ENCODE measurements at places on chromosomes 12 and 14. TPM values are rescaled to one million over a fixed set of nuclear protein-coding genes. Genes with fewer than 3 reads are reported as not detected.

ANKS1B gene
- 117 TPM for polyA plus RNA-seq

DRAM1 gene
- polyA plus RNA-seq, result 5.1 TPM

RNASE7 gene
- polyA plus RNA-seq, result 0.12 TPM

SERPINA4 gene
- polyA plus RNA-seq, result not detected

DNA sequence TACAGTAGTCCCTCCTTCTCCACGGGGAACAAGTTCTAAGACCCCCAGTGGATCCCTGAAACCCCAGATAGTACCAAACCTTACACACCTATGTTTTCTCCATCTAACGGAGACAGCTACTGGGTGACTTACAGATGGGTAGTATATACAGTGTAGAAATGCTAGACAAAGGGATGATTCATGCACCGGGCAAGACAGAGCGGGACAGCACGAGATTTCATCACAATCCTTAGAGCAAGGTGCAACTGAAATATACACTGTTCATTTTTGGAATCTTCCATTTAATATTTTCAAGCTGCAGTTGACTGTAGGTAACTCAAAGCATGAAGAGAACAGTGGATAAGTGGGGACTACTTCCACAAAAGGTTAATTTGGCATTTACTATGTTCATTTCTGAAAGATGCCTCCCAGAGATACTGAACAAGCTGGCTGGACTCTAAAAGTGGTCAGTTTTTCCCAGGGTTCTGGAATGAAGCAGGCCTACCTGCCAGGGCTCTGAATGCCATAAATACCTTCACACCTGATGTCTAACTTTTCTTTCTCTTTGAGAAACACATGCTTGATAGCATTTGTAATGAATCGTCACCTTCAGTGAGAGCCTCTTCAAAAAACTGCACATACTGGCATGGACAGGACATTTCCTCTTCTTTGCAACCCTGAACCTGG lies 127.7 kb upstream of the FOXN3 start:
- DNase-seq, result no peak

DNA sequence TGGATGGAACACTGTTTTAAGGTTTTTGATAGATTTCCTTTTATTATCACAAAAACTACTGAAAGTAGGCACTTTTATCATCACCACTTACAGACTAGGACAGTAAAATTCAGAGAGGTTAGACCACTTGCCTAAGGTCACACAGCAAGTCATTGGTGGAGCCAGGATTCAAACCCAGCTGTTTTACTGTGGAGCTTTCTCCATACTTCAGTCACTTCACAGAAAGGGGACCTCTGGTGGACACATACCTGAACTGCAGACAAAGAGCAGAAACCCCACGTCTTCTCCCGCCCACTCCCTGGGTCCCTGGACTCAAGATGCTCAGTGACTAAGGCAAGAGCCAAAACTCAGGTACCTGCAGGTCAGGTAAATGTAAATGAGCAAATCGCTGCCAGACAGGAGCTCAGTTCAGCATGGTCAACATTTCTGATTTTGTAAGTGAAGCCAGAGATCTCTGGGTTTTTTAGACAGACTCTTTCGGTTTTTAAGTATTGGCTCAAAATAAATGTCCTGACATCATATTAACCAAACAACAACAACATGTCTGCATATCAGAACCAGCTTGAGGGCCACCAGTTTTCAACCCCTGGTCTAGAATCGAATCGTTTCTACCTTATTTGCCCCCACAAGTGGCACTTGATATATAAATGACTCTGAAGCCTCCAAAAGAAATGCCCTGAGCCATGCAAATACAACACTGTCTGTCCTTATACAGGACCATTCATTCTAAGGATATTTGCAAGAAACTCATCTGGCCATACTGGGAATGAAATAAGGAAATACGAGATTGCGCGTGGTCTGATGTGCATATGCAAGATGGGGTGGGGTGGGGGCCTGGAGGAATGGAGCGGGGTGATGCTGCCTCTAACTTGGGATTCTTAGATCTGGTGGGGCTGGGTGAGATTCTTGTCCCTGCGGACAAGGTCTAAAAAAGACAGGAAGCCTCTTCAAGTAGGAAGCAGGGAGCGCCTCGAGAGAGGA lies 110.9 kb downstream of the KSR2 start:
- DNase-seq, result peak; percentile 21

DNA sequence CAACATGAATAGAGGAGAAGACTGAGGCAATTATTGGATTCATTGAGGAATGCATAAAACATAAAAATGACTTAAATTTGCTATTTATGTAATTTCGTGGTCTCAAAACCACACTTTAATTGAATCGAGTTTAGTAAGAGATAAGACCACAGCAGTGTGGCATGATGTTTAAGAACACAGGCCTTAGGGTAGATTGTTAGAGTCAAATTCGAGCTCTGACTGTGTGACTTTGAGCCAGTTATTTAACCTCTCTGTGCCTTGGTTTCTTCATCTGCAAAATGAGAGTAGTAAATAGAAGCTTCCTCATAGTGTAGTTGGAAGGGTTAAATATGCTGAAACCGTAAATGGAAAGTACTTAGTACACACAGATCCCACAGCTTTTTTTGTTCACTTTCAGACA lies 9.3 kb upstream of the SSTR1 start:
- DNase-seq, result no peak

- no peak for DNase-seq
Measured at GRCh38 chr12:59282999-59283398, 312.8 kb upstream of the SLC16A7 start.

DNA sequence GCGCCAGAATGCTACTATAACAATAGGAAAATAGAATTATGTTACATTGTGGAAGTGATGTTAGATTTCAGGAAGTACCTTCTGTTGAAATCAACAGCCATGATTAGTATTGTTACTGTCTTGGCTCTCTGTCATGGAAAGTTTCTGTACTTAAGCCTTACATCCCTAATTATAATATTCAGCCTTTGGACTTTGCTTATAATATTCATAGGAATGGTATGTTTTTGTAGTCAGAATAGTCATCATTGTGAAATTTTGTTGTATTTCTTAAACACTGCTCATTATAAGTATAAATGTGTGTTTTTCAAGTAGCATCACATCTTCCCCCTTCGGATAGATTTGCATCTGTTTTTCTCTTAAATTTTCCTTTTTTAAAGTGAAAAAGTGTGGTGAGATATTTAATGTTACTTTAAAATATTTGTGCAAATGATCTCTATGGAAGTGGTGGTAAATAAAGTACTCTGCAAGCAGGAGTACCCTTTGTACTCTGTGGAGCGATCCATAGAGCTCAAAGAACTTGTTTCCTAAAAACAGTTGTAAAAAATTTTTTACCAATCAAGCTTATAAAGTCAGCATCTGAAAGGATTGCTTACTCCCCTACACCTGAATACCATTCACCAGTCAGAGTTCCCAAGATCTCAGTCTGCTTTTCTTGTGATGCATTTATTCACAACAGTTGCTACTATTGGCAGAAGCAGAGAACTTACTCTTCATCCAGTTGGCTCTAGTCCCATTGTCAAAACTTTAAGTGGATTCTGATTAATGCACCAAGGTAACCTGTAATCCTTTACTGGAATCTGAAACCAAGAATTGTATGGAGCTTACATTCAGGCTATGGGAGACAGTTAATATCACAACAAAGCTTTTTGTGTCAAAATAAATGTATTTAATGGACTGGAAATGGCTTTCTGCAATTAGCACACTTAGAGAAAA lies 87.8 kb downstream of the RIC8B start:
- no peak for DNase-seq

DNA sequence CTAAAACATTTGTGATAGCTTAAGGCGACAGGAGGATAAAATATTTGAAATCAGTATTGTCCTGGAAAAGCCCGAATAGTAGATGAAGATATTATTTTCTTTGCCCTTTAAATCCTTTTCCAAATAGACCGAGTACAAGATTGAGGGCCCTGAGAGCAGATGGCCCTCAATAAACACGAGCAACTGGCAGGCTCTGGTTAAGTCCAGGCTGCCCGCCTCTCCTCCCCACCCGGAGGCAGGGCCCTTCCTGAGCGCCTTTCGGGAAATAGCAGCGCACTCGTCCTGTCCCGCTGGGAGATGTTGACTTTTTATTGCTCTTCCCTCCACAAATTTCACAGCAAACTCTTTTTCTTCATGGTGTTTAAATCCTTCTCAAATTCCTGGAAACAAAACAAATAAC lies 50.8 kb upstream of the MAX start:
- DNase-seq, result no peak
